ENCODE measurements at places on chromosomes 7 and 10. TPM values are rescaled to one million over a fixed set of nuclear protein-coding genes. Genes with fewer than 3 reads are reported as not detected.

Gene HECW1
- not detected for total RNA-seq

Gene NFE2L3
- total RNA-seq, result 24.5 TPM

GRCh38 chr7:136325578-136325977 is 348.4 kb upstream of the MTPN start:
- no peak for DNase-seq

GRCh38 chr10:98589007-98589406 is 142.3 kb upstream of the HPS1 start:
- DNase-seq, result no peak

DNA sequence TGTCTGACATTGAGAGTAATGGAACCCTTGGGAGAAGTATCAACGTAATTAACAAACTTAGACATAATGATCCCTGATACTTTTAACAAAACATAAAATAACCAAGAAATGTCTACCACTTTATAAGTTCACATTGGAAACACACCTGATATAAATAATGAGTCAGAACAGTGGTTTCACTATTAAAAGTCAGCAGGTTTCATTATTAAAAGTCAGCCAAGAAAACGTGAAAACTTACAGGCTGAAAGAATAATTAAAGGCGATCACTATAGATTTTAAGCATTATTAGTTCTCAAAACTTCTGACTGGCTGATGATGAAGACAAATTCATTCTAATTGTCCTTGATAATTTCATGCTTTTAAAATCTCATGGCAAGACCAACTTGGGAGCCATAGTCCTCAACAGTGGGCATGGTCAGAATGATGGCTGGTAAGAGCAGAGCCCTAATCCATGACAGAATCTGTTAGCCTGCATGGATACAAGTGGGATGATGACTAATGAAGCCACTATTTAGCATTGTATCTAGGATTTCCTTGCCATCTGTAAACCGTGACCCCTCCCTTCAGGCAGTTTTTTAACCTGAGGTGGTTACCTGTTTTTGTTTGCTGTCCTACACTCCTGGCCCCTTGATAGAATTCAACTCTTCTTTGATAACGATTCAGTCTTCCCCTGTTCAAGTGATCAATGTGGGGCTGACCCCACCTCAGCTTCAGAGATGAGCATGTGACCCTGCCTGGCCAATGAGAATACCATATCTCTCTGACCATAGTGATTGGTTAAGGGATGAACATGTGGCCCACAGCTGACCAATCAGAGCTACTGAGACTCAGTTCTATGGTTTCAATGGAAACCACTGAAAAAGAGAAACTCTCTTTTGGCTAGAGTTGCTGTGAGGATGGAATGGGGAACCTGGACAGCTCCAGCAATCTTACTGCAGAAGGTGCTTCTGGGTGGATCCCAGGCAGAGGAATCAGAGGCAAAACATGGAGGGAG is 151.0 kb downstream of the PLPP4 start:
- DNase-seq, result no peak

- DNase-seq, result no peak
These were observed 19.4 kb downstream of the LAT2 start for GRCh38 chr7:74228951-74229900.
